ENCODE measurements at places on chromosomes 5 and 9.

- DNase-seq: no peak
These were observed 79.0 kb downstream of the GDA start for GRCh38 chr9:72228282-72228681.

DNA sequence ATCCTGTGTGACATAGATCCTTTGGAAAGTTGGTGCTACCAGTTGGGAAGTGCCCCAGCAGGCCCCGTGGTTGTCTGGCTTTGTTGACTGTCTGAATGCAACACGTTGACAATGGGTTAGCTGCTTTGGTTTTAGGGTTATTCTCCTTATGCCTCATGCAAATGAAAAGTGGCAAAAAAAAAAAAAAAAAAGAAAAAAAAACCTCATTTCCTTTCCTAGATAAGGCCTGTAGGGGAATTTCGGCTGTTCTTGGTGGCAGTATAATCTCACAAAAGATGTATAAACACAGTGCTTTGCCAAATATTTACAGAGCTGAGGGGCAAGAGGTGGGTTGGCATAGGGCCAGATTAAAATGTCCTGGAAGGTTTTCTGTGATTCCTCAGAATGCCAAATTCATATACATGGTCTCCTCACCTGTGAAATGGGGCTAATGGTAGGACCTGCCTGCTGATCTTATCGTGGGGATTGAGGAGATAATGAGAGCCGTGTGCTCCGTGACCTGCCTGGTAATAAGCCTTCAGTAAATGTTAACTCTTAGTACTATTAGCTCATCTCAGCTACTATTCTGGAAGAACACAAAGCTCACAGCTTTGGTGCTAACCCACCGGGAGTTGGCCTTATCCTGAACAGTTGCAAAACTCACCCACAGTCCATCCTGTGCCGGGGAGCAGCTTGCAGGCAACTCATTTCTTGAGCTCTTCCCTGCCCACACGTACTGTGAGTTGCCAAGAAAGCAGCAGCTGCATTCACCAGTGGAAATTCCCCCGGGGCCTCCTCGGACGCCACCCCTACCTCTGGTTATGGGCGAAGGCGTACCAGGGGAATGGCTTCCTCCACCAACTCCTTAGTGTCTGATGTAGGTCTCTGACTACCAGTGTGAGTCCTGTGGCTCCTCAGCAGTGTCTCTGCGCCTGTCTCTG, 220.3 kb downstream of the NR3C1 start:
- no peak for DNase-seq

DNA sequence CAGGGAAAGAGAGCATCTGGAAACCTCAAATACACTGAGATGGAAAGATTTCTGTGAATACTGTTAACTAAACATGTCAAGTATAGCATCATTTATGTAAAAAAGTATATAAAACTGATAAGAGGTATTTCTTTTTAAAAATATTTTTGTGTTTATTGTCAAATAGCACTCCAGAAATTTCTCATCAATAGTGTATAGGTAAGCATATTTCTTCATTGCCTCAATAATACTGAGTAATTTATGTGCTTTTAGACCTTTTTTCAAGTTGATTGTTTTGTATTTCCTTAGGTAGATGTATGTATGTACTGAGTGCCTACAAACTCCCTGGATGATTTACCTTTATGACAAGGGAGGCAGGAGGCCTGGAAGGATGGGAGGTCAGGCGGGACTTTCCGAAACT, 196.3 kb downstream of the ROR2 start:
- no peak for DNase-seq

- no peak for DNase-seq
These were observed 36.2 kb upstream of the CXXC5 start for GRCh38 chr5:139611703-139612584.

GRCh38 chr9:114028646-114029045, 49.5 kb downstream of the AMBP start:
- no peak for DNase-seq

DNA sequence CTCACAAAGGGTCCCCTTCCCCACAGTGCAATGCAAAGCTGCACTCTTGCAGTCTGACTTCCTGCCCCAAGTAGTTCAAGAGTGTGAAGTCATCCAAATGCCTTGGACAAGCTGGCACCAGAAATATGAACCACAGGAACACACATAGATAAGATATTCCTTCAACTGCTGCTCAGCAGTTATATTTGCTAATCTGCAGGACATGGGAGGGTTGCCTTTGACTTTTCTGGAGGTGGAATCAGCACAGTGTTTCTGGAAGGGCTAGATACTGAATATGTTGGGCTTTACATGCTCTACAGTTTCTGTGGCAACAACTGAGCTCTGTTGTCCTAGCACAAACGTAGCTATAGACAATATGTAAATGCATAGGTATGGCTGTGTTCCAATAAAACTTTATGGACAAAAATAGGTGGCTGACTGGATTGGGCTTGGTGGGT, 96.7 kb upstream of the PCA3 start:
- no peak for DNase-seq

GRCh38 chr5:73917433-73917832, 291.4 kb downstream of the ARHGEF28 start:
- no peak for DNase-seq

DNA sequence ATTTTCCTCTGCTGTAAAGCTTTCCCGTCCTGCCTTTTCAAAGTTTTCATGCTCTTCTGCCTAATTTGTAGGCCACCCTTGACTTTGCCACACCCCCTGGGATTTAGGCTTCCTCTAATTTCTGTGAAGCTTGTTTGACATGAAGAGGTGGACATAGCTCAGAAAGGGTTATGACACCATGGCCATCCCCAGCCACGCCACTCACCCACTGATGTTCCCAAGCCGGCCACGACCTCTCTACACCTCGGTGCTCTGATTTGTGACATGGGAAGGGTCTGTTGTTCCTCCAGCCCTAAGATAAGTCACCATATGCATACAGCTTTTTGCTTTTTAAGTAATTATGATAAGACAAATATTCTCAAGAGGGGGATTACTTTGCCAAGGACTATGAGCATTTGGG, 139.5 kb downstream of the BARX1 start:
- no peak for DNase-seq

DNA sequence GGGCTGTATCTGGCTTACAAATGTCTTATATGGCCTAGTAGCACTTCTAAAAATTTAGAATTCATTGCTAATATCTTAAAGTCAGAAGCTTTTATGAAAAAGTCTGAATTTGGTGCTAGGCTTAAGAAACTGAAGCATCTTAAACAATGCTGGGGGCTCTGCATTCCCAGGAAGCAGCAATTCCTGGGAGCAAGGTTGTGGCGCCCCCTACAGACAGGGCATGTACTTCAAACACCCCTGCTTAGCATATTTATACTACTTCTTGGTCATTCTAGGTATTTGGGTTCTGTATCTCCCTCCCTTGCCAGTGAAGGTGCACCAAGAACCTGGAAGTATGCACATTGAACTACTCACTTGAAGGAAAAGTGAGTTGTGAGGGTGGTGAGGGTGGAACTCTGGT, 64.6 kb upstream of the GRIA1 start:
- DNase-seq: no peak

DNA sequence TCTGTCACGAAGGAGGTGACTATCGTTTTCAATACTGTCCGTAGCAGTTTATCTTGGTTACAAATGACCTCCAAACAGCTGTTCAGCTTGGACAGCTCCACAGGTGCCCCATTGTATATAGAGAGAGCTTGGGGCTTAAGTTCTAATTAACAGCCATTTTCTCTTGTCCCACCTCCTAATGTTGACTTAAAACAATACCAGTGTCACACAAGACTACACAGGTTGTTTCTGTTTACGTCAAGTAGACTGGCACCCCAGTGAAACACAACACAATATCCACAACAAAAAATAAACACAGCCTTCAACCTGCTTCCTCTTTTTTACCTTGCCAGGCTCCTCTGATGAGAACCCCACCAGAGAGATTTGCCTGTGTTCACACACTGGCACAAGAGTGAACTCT, 39.8 kb upstream of the TLE1 start:
- DNase-seq: no peak

Data from activated gamma-delta T cell (primary cell).